ENCODE measurements at places on chromosomes 1 and 21. TPM values are rescaled to one million over a fixed set of nuclear protein-coding genes. Genes with fewer than 3 reads are reported as not detected.

IGSF21 gene
- not detected for total RNA-seq

CFAP74 gene
- total RNA-seq = not detected

PHC2 gene
- total RNA-seq = 84.2 TPM

AIRE gene
- under 0.01 TPM for total RNA-seq

XCL1 gene
- total RNA-seq = not detected

LINGO4 gene
- total RNA-seq = under 0.01 TPM

RPTN gene
- not detected for total RNA-seq
